ENCODE measurements at places on chromosomes 6 and 20. TPM values are rescaled to one million over a fixed set of nuclear protein-coding genes. Genes with fewer than 3 reads are reported as not detected.

GRCh38 chr6:36735110-36736071 is 37.8 kb downstream of the RAB44 start:
- H3K4me1 ChIP-seq: peaks cover 11% of the 10 kb centered on the region
- H3K36me3 ChIP-seq: no peaks in the 10 kb centered on the region
- no peak for DNase-seq

GRCh38 chr6:38646166-38646878 is 6.6 kb upstream of the BTBD9 start:
- no peaks in the 10 kb centered on the region for H3K27me3 ChIP-seq
- no peak for DNase-seq
- H3K36me3 ChIP-seq: peaks cover 9% of the 10 kb centered on the region
- peaks cover 15% of the 10 kb centered on the region for H3K4me1 ChIP-seq
- H3K4me3 ChIP-seq: no peak overlapping the region

GRCh38 chr6:83114164-83114563 is 46.7 kb downstream of the DOP1A start:
- no peak overlapping the region for H3K27ac ChIP-seq
- no peaks in the 10 kb centered on the region for H3K4me1 ChIP-seq
- no peaks in the 10 kb centered on the region for H3K27me3 ChIP-seq
- no peak for DNase-seq

- no peaks in the 10 kb centered on the region for H3K36me3 ChIP-seq
- H3K27ac ChIP-seq: no peak overlapping the region
- peaks cover 4% of the 10 kb centered on the region for H3K4me1 ChIP-seq
- peaks cover 18% of the 10 kb centered on the region for H3K27me3 ChIP-seq
- no peak overlapping the region for H3K4me3 ChIP-seq
- DNase-seq: no peak
Measured at GRCh38 chr6:6960571-6961251, 147.1 kb upstream of the RREB1 start.

DNA sequence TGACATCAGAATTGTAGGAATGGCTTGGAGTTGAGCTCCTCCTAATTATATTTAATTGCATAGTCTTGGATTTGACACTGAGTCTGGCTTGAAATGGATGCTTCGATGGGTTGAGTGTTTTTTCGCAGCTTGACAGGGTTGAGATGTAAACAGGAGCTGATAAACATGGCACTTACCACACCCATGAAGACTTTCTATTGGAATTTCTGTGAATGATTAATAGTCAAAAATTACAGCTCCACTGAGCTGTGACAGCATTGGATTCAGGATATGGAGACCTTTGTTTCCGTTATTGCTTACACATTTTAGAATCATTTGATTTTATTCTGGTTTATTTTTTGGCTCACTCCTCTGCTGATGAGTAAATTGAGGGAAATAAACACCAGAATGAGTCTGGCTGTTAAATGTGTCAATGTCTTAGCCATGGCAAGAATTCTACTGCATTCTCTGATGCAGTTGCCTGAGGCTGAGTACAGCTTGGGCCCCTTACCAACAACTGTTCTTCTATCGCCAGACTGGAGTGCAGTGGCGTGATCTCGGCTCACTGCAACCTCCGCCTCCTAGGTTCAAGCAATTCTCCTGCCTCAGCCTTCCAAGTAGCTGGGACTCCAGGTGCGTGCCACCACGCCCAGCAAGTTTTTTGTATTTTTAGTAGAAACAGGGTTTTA is 128.1 kb upstream of the DOK5 start:
- H3K27me3 ChIP-seq: peaks cover 1% of the 10 kb centered on the region
- no peak for DNase-seq
- peaks cover 3% of the 10 kb centered on the region for H3K36me3 ChIP-seq
- H3K27ac ChIP-seq: no peak overlapping the region
- H3K4me1 ChIP-seq: no peaks in the 10 kb centered on the region
- no peak overlapping the region for H3K4me3 ChIP-seq

DNA sequence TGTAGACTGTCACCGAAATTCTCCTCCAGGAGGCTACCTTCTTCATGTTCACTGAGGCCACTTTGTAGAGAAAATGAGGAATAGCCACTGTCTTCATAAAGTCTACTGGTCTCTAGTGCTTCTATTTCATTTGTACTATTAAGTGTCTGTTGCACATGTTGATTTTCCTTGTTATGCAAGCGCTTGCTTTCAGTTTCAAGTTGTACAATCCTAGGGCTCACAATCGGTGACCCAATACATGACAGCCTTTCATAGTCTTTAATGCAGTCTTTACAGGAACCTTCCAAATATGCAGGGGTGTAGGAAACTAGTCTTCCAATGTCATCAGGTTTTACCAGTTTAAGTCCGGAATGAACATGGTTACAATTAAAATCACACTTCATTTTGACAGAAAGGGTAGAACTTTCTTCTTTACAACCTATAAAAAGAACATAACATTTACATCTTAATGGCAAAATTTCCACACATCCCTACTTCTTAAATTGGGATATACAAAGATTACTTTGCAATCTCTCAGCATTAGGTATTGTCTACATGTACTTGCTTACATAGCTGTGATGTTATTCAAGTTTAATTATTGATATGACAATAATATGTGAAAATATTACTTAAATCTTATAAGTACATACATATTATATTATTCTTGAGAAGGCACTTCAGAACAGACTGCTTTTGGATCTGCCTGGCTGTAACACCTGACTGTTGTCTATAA is 7.5 kb downstream of the FBXO5 start:
- no peak for DNase-seq
- peaks cover 21% of the 10 kb centered on the region for H3K4me1 ChIP-seq
- peaks cover 9% of the 10 kb centered on the region for H3K36me3 ChIP-seq
- peak overlapping the region; percentile 65 for H3K27ac ChIP-seq
- H3K4me3 ChIP-seq: peak overlapping the region; percentile 61

DNA sequence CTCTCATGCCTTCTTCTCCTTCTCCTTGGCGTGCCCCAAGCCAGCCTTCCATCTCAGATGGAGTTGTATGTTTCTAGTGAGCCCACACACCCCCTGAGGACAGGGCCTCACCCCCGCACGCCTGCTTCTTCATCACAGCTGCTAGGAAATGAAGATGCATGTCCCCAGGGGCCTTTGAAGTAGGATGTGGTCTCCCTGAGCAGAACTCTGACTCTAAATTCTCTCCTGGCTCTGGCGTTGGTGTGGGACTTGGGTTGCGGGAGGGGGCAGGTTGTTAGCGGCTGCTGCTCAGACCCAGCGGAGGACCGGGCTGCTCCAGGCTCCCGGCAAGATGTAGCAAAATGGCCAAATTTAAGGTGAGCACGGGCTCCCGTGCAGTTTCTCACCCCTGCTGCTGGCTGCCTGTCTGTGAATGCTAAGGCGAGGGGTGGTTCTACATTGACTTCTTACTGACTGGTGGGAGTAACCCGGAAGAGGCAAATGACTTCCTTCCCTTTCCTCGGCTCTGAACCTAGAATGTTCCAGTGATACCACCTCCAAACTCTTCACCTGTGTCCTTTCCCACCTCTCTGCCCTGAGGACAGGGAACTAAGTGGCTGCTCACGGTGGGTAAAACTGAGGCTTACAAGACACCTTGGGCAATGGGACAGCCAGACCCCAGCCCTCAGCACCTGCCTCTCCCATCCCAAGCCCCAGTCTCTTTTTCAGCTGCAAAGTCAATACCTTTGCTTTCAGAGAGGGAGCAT is 8.8 kb downstream of the SYNJ2 start:
- peak overlapping the region; percentile 81 for H3K4me3 ChIP-seq
- peak overlapping the region; percentile 60 for H3K27ac ChIP-seq
- peaks cover 35% of the 10 kb centered on the region for H3K4me1 ChIP-seq
- no peak for DNase-seq
- H3K36me3 ChIP-seq: no peaks in the 10 kb centered on the region
- H3K27me3 ChIP-seq: no peaks in the 10 kb centered on the region

GRCh38 chr6:15914553-15914952 is 214.3 kb upstream of the MYLIP start:
- no peak overlapping the region for H3K27ac ChIP-seq
- H3K27me3 ChIP-seq: peaks cover 2% of the 10 kb centered on the region
- no peak for DNase-seq
- no peak overlapping the region for H3K4me3 ChIP-seq
- peaks cover 5% of the 10 kb centered on the region for H3K36me3 ChIP-seq
- no peaks in the 10 kb centered on the region for H3K4me1 ChIP-seq

DNA sequence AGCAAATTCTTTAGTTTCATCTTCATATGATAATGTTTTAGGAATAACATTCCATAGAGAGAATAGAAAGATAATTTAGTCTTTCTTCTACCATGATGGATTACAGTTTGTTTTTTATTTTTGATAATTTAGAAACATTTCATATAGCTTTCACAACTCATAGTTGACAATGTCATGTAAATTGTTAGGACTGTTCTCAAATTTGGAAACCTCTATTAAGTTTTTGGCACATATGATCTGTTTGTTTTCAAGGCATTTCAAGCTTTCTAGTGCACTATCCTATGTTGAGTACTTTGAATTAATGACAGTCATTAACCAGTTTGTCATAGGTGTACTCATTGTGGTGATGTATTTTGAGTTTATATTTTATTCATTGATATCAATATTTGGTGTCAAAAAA is 10.7 kb upstream of the TFB1M start:
- no peaks in the 10 kb centered on the region for H3K36me3 ChIP-seq
- no peak overlapping the region for H3K4me3 ChIP-seq
- H3K4me1 ChIP-seq: peaks cover 5% of the 10 kb centered on the region

GRCh38 chr6:31580438-31580740 is 1.8 kb downstream of the LTB start:
- peak overlapping the region; percentile 99 for H3K27ac ChIP-seq
- no peak for DNase-seq
- H3K36me3 ChIP-seq: peaks cover 29% of the 10 kb centered on the region
- no peaks in the 10 kb centered on the region for H3K27me3 ChIP-seq
- H3K4me3 ChIP-seq: peak overlapping the region; percentile 100

DNA sequence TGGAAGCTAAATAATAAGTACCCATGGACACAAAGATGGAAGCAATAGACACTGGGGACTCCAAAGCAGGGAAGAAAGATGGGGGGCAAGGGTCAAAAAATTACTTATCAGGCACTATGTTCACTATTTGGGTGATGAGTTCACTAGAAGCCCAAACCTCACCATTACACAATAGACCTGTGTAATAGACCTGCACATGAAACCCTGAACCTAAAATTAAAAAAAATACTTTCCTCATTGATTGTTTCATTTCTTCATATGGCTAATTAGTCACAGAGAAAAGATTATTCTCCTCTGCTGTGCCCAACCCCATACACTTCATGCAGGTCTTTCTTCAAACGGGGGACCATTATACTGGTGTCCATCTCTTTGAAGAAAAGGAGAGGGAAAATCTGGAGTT is 213.0 kb upstream of the DTNBP1 start:
- no peak overlapping the region for H3K27ac ChIP-seq
- H3K36me3 ChIP-seq: no peaks in the 10 kb centered on the region
- H3K4me3 ChIP-seq: no peak overlapping the region
- peaks cover 9% of the 10 kb centered on the region for H3K4me1 ChIP-seq

DNA sequence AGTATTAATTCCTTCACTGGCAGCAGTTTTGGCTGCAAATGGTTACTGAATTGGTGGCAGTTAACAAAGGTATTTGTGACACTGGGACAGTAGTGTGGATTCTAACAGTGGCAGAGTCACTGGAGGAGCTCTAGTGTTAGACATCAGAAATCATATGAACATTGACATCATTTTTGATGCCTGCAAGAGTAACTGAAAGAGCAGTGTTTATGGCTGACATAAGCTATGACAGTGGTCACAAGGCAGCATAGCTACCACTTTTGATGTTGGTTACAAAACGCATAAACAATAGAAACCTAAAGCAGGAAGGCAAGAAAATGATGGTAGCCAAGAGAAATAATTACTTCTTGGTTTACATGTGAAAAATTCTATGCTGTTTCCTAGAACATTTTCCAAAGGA is 326.7 kb upstream of the MAN1A1 start:
- peaks cover 2% of the 10 kb centered on the region for H3K4me1 ChIP-seq
- peaks cover 11% of the 10 kb centered on the region for H3K27me3 ChIP-seq
- no peak overlapping the region for H3K27ac ChIP-seq
- no peaks in the 10 kb centered on the region for H3K36me3 ChIP-seq
- no peak for DNase-seq

DNA sequence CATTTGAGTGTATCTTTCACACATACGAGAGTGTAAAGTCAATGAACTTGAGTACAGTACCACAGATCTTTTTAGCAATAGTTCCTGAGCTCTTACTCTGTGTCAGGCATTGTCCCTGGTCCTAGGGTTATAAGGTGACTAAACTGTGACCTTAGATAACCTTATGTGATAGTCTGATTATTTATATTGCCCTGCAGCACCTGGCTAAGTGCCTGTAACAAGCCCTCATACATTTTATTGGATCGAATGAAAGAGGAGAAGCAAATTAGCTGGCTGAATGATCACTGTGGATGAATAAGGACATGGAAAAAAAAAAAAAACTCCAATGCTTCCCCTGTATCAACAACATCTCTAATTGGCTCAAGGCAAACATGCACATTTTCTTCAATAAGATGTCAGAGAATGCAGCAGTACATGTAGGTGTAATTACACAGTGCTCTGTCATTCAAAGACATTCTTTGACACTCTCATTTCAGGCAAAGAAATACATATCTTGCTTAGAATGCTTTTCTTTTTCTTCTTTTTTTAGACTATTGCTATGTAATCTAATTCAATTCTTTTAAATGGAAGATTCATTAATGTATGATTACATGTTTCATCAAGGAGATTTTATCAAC is 153.4 kb downstream of the PHACTR1 start:
- H3K4me3 ChIP-seq: no peak overlapping the region
- H3K27me3 ChIP-seq: peaks cover 16% of the 10 kb centered on the region
- no peaks in the 10 kb centered on the region for H3K4me1 ChIP-seq

GRCh38 chr20:51097351-51098120 is 74.6 kb upstream of the KCNG1 start:
- peaks cover under 1% of the 10 kb centered on the region for H3K4me1 ChIP-seq
- no peaks in the 10 kb centered on the region for H3K36me3 ChIP-seq
- DNase-seq: no peak
- peaks cover 79% of the 10 kb centered on the region for H3K27me3 ChIP-seq
- no peak overlapping the region for H3K27ac ChIP-seq

DNA sequence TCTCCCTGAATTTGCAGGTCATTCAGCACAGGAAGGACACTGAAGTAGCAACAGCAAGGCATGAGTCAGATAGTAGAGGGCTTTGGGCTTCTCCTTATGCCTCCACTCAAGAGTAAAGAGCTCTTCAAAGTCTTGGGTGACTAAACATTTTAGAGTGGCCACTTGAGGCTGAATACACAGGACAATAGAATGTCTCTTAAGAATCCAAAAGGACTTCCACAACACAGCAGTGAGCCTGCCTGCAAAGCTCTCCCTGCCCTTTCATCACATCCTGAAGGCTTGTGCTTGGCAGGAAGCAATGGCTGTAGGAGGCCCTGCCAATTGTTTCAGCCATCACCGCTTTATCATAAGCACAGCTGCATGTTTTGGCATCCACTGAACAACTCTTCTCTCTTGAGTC is 36.8 kb downstream of the FOXQ1 start:
- peaks cover 9% of the 10 kb centered on the region for H3K27me3 ChIP-seq
- no peak overlapping the region for H3K27ac ChIP-seq
- no peak overlapping the region for H3K4me3 ChIP-seq
- H3K36me3 ChIP-seq: peaks cover 6% of the 10 kb centered on the region

- H3K4me1 ChIP-seq: no peaks in the 10 kb centered on the region
- no peak for DNase-seq
- no peaks in the 10 kb centered on the region for H3K36me3 ChIP-seq
- no peak overlapping the region for H3K4me3 ChIP-seq
- H3K27ac ChIP-seq: no peak overlapping the region
Measured at GRCh38 chr20:45507011-45507820, 8.2 kb downstream of the SPINT3 start.

- no peak overlapping the region for H3K27ac ChIP-seq
- H3K4me1 ChIP-seq: peaks cover 38% of the 10 kb centered on the region
- H3K4me3 ChIP-seq: no peak overlapping the region
Measured at GRCh38 chr20:17849901-17850683, 118.5 kb downstream of the SNX5 start.

The PLEKHG1 gene
- total RNA-seq: 12.9 TPM

The COL10A1 gene
- not detected for total RNA-seq

The MLIP gene
- total RNA-seq: not detected

The C20orf202 gene
- total RNA-seq: 0.22 TPM

The RGS17 gene
- total RNA-seq: not detected

The RHAG gene
- total RNA-seq: not detected

The SLC22A16 gene
- total RNA-seq: not detected
